ENCODE measurements at places on chromosomes 1 and 21.

- no peak for DNase-seq
Observed at GRCh38 chr1:39458991-39459390, 32.4 kb upstream of the BMP8A start.

GRCh38 chr1:4550941-4551340, 103.5 kb upstream of the AJAP1 start:
- DNase-seq = no peak

GRCh38 chr1:233045588-233045987, 95.2 kb downstream of the NTPCR start:
- DNase-seq = peak; percentile 84

- DNase-seq = no peak
Observed at GRCh38 chr1:109112056-109112651, 1.8 kb upstream of the ELAPOR1 start.

GRCh38 chr1:210883821-210884220, 250.1 kb downstream of the KCNH1 start:
- DNase-seq = peak; percentile 93

GRCh38 chr1:57040811-57041210, 75.0 kb upstream of the C8B start:
- no peak for DNase-seq

GRCh38 chr1:54356680-54357147, 49.5 kb downstream of the SSBP3 start:
- no peak for DNase-seq

GRCh38 chr1:163844459-163844858, 522.7 kb downstream of the NUF2 start:
- peak; percentile 31 for DNase-seq

GRCh38 chr1:77542813-77543420, 139.5 kb downstream of the ZZZ3 start:
- peak; percentile 38 for DNase-seq

GRCh38 chr1:162702628-162703027, 70.4 kb downstream of the DDR2 start:
- no peak for DNase-seq

DNA sequence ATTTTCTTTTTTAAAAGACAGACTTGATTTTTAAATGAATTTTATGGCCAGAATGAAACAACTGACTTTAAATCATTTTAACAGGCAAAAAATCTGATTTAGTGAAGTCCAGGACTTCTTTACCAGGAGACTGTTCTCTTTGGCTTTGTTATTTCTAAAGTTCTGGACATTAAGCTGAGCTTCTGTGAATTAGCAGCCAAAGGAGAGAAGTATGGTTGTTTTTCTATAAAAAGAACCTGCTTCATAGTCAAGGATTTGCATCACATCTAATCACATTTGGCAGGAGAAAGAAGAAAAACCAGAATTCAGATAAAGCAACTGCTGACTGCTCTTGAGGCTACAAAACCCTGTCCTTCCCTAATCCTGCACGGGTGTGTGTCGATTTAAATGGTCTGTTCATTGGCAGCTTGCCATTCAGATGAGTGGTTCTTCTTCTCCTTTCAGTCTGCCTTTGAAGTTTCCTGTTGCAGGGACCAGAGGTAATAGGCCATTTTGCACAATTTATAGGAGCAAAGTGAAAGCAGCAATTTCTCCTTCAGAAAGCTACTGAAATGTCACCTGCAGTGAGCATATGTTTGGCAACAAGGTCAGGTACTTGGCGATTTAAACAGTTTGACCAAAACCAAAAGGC, 215.4 kb downstream of the OLFM3 start:
- peak; percentile 2 for DNase-seq

GRCh38 chr1:169390303-169390702, 22.3 kb downstream of the BLZF1 start:
- DNase-seq = no peak

DNA sequence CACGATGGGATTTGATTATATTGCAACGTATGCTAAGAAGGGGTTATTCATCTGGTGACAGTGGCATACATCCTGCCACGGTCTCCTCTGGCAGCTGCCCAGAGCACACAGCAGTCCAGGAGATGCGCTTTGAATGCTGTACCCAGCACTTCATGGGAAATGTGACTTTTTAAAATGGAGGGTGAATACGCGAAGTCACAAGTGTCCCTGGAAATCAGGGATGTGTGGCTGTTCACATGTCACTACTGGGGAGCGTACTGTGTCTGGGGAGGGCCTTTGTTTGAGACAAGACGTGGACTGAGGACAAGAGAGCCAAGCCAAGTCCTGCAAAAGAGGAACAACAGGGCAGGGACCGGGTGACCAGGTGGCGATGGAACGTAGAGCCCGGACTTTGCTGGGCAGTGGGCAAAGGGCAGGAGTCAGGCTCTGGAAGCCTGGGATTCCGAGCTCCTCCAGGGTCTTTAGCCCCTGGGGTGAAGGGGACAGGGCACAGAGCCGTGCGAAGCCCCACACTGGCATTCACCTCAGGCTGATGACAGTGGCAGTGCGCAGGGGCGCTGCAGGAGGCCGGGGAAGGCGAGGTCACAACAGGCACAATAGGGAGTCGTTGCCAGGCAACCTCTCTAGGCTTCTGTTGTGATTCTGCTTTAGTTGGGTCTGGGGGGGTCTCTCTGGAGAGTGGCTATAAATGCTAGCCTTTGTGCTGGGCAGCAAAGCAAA, 11.4 kb upstream of the ZBTB21 start:
- DNase-seq = no peak

DNA sequence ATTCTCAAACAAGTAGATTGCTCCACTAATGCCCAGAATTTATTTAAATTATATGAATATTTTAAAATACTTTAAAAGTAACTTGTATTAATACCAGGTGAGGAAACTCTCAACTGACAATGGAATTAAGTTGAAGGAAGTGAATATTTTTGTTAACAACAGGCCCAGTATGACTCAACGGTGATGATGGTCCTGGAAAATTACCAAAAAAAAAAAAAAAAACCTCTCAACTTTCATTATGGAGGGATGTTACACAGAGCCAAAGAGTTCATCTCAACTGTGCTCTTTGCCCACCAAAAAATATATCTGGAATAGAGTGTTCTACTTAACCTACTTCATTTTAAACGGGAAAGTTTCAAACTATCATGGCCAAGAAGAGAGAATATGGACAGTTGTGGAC, 28.3 kb downstream of the CFH start:
- peak; percentile 32 for DNase-seq

DNA sequence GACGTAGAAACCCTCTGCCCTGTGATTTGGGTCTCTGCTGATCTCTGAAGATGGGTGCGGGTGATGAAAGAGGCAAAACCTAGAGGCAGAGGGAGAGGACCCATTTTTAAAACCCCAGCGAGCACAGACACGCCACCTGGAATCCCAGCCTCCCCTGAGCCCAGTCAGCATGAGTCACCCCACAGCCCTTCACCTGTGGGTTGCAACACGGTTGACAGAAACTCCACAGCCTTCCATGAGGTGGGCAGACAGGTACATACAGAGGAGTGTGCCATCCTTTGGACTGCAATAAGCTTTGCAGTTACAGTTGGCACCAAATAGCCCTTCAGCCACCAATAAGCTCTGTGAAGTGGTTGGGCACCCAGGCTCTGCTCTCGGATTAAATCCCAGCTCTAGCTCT, 2.1 kb upstream of the GRHL3 start:
- no peak for DNase-seq

- no peak for DNase-seq
Observed at GRCh38 chr1:22633697-22634463, 2.5 kb upstream of the C1QA start.

GRCh38 chr1:92165389-92165788, 52.3 kb upstream of the C1orf146 start:
- DNase-seq = no peak

DNA sequence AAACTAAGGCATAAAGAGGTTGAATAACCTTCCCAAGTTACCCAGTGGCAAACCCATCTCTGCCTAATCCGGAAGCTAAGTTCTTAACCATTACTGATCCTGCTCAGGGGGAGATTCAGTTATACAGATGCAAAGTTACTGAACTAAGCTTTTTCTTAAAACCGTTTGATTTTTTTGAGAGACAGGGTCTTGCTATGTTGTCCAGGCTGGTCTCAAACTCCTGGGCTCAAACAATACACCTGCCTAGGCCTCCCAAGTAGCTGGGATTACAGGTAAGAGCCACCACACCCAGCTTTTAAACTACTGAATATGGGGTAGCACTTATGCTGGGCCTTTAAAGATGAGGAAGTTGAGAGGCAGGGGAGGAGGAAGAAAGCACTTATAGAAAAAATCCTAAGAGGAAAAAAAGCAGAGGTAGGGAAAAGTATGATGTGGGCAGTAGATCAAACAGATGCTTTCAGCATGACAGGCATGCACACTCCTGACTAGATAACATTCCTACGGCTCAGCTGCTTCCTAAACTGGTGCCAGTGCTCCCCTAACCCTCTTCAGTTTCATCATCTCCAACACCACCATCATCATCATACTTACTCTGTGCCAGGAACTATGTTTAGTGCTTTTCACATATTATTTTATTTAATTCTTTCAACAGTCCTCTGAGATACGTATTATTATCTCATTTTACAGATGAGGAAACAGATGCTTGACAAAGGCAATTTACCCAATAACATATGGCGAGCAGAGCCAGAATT, 5.8 kb downstream of the PAFAH2 start:
- DNase-seq = peak; percentile 42

GRCh38 chr1:167544447-167545093, 9.0 kb downstream of the CREG1 start:
- no peak for DNase-seq

DNA sequence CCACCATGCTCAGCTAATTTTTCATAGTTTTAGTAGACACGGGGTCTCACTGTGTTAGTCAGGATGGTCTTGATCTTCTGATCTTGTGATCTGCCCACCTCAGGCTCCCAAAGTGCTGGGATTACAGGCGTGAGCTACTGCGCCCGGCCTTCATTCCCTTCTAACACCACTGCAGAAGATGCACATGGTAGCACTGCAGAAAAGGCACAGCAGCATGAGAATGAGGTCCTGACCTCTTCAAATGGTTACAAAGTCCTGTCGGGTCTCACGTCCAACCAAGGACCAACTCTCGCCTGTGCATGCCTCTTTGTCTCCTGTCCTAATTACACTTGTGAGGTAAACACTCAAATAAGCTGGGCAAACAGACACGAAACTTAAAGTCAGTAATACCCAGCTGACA, 83.0 kb upstream of the GCLM start:
- no peak for DNase-seq

GRCh38 chr21:33909756-33910155, 5.8 kb downstream of the ATP5PO start:
- no peak for DNase-seq

DNA sequence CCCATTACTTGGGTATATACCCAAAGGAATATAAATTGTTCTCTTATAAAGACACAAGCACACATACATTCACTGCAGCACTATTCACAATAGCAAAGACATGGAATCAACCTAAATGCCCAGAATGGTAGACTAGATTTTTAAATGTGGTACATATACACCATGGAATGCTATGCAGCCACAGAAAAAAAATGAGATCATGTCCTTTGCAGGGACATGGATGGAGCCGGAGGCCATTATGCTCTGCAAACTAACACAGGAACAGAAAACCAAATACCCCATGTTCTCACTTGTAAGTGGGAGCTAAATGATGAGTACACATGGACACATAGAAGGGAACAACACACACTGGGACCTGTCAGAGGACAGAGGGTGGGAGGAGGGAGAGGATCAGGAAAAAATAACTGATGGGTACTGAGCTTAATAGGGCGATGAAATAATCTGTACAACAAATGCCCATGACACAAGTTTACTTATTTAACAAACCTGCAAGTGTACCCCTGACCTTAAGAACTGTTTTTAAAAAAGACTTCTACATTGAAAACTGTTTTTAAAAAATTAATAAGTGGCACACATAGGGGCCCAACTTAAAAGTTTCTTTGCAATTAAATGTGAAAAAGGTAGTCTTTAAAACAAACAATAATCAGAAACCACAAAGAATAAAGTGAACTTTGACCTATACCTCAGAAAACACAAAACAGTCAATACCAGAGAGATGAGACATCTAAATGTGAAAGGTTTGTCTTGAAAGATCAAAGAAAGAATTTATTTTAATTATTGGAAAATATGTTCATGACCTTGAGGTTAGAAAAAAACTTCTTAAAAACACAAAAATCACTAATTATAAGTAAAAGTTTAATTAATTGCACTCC, 75.2 kb downstream of the CDC42BPA start:
- DNase-seq = no peak

GRCh38 chr1:94907136-94907535, 19.8 kb downstream of the CNN3 start:
- no peak for DNase-seq

GRCh38 chr1:14117700-14118099, 417.7 kb downstream of the PRDM2 start:
- no peak for DNase-seq

DNA sequence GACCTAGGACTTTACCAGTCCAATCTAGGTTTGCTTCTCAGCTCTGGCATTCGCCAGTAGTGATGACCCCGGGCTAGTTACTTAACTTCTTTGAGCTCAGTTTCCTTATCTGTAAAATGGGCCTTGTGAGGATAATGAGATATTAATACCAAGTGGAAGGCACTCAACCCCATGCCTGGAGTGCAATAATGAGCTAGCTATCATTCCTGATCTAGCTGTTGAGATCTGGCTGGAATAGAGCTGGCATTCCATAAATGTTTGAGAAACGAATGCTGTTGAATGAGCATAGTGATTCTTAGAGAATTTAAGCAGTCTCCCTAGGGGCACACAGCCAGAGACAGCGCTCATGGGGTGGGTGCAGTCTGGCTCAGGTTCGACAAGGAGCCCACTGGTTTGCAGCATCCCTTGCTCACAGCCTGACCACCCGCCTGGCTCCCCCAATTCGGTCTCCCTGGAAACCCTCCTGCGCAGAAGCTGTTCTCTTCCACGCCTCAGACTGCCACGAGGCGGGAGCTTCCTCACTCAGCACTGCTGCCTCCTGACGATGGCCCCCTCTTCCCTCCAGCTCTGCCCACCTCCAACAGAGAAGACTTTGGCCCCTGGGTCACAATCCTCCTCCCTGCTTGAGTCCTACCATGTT, 32.5 kb downstream of the DHCR24 start:
- peak; percentile 33 for DNase-seq

DNA sequence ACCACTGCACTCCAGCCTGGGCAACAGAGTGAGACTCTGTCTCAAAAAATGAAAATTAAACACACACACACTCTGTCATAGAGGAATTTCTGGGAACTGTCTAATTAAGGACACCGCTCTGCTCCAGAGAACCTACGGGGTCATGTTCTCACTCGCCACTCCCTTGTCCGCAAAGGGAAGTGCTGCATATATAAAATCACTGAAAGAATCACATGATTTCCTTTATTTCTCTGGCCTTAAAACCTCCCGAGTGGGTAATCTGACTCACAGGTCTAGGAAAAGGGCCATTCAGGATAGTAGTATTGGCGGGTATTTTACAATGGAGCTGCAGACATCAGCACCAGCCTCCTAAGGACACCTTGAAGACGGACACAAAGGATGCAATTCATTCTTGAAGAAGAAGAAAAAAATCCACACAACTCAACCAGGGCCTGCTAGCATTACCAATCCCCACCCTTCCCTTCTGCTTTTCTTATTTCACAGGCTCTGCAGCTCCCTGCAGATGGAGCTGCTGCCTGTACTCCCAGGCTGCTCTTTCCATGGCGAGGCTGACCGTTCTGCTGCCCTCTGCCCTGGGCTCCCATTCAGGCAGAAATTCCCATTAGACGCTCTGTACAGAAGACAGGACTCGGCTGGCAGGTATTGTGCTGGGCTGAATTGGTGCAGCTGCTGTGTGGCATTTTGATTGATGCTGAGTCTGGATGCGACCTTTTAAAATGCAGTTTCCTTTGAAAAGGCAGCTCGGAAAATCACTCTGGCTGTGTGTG, 53.3 kb upstream of the FAM89A start:
- peak; percentile 4 for DNase-seq

Measured in astrocyte (in vitro differentiated cells and primary cell).